Fibroblast of mammary gland (primary cell): ENCODE measurements at places on chromosomes 3 and 15.

- no peak for DNase-seq
Observed at GRCh38 chr3:13702286-13702685, 153.4 kb downstream of the FBLN2 start.

DNA sequence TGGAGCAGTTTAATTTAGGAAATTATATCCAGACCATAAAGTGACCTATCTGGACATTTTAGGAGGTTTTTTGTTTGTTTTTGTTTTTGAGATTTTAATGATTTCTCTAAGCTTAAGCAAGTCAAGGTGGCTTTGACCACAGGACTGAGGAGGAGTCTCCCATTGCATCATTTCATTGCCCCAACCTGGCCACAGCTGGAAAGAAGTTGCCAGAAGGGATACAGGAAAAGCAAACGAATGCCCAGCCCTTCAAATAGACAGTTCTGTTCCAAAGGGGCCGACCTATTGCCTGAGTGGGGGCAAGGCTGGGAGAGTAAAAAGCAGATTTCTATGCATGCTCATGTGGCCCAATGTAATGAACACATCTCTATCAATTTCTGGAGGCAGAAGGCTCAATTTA is 12.0 kb upstream of the ONECUT1 start:
- no peak for DNase-seq

DNA sequence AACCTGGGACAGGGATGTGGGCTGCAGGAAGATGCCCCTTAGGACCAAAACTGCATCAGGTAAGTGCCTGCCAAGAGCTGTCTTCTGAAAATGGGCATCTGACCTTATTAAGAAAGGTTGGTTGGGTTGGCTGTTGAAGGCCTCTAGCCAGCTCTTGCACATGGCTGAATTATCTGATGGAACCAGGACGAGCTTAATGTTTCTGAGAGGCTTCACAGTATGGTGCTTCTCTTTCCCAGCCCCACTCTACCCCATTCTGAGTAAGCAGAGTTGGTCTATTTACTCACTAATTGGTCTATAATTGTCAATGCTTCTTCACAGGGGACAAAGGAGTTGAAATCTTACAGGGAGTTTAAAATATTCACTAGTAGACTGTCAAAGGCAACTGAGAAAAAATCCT is 48.4 kb downstream of the DTWD1 start:
- DNase-seq: no peak

GRCh38 chr3:56855856-56856512 is 54.2 kb upstream of the ARHGEF3 start:
- no peak for DNase-seq

GRCh38 chr3:157104928-157105652 is 54.9 kb downstream of the CCNL1 start:
- DNase-seq: no peak

- no peak for DNase-seq
Observed at GRCh38 chr3:142641504-142641903, 45.3 kb downstream of the PLS1 start.

DNA sequence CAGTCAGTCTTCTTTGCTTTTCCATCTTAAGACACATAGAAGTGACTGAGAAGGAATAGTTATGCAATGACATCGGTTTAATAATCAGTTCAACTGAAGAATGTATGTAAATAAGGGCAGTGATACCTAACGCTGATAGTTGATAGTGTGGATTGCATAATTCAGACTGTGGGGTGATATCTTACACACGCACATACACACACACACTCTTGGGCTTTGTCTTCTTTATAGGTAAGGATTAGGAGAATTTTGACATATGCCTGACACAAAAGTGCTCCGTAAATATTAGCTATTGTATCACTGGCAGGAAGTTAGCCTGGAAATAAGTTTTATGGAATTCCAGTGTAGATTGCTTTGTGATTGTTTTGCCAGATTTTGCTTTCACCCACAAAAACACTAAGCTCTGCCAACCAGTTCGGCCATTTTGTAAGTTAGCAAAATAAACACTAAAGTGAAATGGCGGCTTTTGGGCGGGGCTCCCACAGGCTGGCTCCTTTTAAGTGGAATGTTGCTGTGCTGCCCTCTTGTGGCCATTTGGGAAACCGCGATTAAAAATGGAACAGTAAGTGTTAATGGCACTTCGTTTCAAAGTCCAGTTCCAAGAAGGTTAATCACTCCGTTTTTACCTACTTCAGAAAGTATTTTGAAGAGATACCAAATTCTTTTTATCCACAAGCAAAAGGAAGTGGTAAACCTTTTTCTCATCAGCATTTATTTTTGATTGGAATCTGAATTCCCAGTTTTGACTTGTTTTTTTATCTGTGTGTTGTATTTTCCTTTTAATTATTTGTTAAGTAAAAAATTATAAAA is 17.7 kb downstream of the CHD2 start:
- DNase-seq: peak; percentile 95

DNA sequence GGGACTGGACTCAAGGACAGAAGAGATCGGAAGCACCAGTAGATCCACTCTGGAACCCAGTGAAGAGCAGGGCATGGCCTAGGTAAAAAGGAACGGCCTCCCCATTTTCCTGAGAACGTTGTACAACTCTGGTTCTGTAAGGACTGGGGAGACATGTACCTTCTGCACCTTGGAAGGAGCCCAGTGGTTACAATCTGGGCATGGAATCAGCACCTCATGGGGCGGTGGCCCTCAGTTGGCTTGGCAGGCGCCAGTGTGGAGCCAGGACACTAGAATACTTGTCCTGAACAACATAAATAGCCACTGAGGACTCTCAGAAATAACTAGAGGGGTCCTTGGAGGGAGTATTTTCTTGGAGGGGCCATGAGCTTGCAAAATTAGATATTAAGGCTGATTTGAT is 25.6 kb downstream of the EAF1 start:
- DNase-seq: no peak

DNA sequence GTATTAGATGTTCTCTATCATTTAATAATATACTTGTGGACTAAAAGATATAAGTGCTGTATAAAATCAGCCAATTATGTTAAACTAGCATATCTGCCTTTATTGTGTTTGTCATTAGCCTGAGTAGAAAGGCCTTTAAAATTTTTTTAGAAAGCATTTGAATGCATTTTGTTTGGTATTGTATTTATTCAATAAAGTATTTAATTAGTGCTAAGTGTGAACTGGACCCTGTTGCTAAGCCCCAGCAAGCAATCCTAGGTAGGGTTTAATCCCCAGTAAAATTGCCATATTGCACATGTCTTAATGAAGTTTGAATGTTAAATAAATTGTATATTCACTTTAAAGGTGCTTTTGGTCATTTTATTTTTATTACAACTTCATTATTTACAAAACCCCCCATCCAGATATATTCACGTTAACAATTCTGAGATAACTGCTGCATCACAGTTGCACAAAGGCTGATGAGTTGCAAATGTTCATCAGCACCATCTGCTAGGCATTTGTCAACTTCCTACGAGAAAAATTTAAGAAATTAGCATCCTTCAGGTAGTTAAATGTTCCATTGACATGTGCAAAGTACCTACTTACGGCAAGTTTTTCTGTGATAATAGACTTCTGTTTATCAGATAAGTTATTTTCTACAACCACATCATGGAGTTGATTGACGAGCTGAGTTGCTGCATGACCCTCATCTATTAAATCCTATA is 6.3 kb downstream of the EIF4A2 start:
- peak; percentile 39 for DNase-seq

DNA sequence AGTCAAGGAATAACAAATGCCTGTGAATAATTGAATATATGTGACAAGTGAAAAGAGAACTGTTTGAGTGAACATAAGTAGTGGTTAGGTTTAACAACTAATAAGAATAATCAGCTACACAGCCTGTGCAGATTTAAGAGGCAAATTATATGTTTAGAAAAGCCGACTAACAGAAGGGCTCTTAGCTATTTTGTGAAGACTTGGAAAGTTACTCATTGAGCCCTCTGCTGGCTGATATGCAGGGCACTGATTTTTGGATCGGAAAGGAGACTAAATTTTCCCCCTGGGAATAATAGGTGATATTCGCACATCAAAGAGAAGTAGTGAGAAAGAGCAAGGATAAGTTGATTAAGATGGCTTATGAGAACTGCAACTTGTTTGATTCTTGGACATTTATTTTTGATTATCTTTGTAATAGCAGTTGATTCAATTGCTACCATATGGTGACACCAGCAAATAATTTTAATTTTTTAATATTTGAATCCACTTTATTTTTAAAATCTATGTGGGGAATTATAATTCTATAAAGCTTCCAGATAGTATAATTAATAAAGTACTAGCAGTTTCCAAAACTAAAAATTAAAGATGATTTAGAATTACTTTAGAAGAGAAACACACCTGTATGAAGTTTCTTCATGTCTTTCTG is 156.2 kb downstream of the NLGN1 start:
- peak; percentile 62 for DNase-seq

- no peak for DNase-seq
Observed at GRCh38 chr3:22843854-22844253, 359.3 kb upstream of the UBE2E2 start.

GRCh38 chr3:38473229-38473628 is 19.5 kb downstream of the ACVR2B start:
- no peak for DNase-seq

GRCh38 chr3:38354588-38355330 is 8.2 kb downstream of the XYLB start:
- peak; percentile 83 for DNase-seq

DNA sequence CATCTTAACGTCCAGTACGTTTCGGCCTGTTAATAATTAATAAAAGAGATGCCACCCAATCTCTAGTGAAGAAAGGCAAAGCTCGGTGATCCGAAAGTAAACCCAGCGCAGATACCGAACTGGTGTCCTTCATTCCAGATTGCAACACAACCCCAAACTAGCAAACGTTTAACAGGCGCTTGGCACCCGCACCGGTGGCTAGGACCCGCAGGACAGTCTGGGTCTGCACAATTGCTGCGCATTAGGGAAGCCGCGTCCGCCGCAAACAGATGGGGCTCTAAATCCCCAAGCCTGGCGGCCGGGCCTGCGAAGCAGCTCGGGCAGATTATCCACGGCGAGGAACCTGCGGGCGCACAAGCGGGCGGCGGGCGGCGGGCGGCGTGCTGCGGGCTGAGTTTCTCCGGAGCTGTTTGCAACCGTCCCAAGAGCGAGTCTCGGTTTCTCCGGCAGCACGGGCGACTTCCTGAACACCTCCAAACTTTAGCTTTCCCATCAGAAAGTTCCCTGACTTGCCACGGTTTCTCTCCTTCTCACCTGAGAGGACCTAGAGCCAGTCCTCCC is 112.1 kb upstream of the ICE2 start:
- peak; percentile 29 for DNase-seq

GRCh38 chr3:184591789-184592188 is 30.2 kb downstream of the EPHB3 start:
- no peak for DNase-seq

- DNase-seq: peak; percentile 60
Observed at GRCh38 chr3:4492208-4493013, 737 bp upstream of the ITPR1 start.

GRCh38 chr3:164620423-164620822 is 457.9 kb downstream of the SI start:
- peak; percentile 11 for DNase-seq

DNA sequence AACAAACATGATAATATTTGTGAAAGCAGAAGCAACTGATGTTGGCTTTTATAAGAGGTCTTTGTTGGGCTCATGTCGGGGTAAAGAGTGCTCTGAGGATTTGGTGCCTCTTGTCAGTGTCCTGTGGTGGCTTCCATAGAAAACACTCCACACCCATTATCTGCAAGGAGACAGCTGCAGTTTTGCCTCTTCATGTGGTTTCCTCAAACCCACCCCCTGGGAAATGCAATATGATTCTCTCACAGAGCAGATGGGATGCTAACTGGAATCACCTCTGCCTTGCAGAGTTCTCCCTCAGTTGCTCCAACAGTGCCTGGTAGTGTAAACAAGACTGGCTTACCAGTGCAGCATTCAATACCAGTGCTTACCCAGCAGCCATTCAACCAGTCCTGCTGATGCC is 771.4 kb upstream of the CFAP20DC start:
- DNase-seq: no peak

DNA sequence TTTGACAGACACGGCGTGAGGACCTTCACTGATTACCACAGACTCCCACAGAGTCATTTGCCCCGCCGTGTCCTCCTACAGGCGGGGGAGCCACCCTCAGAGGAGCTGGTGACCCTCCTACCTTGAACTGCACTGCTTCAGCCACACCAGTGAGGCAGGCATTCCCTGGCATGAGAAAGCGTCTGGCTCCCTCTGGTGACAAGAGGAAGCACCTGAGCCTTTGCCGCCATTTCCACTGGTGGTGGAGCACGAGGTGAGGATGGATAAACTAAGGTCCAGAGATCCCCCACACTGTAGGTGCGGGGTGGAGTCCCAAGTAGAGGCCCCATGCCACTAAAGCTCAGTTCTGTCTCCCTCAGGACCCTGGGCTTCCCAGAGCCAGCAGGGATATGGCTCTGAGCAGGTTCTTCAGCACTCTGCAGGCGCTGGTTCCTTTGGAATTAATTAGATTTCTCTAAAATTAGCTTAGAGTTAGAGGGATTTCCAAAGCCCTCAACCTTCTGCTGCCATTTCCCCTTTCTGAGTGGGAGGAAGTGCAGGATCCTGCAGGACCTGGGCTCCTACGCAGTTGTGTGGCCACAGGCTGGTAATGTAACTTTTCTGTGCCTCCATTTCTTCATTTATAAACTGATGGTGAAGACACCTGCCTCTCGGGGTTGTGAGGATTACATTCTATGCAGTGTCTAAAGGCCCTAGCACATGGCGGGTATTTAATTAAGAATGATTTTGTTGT is 224.0 kb downstream of the SLCO3A1 start:
- DNase-seq: peak; percentile 64

- DNase-seq: no peak
Observed at GRCh38 chr3:69319652-69320051, 66.2 kb downstream of the FRMD4B start.

GRCh38 chr3:190041333-190042041 is 79.2 kb downstream of the P3H2 start:
- peak; percentile 36 for DNase-seq

GRCh38 chr15:73518180-73518862 is 75.4 kb downstream of the REC114 start:
- no peak for DNase-seq

DNA sequence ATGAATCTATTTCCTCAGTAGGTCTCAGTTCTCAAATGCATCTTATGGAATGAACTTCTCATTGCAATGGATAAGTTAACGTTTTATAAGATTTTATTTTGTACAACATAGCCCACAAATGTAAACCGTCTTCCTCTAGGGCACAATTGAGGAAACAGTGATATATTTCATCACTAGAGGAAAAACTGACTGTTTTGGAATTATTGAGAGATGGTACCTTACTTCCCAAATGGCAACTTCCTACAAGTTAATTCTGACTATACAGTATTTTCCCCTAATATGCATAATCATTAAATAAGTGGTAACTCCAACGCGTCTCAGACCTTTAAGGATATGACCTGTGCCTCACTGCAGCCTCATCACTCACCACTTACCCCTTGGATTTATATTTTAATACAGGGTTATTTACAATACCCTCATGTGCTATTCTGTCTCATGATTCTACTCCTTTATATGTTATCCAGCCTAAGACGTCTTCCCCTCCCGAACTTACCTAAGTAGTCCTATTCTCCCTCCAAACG is 13.3 kb downstream of the GABPB1 start:
- DNase-seq: no peak
